Upper lobe of left lung (tissue), 6 donors: ENCODE measurements at places on chromosomes 7 and 10. TPM values are rescaled to one million over a fixed set of nuclear protein-coding genes. Genes with fewer than 3 reads are reported as not detected.
A peak's percentile ranks its signal among the peaks of the same experiment; 100 is the strongest.

- H3K4me1 ChIP-seq = peaks cover 3% of the 10 kb centered on the region
- no peaks in the 10 kb centered on the region for H3K36me3 ChIP-seq
- no peak overlapping the region for H3K27ac ChIP-seq
- no peak for DNase-seq
These were observed 26.1 kb upstream of the RSU1 start for GRCh38 chr10:16843252-16843870.

- H3K4me3 ChIP-seq = no peak overlapping the region
- no peak overlapping the region for H3K27ac ChIP-seq
- no peaks in the 10 kb centered on the region for H3K27me3 ChIP-seq
- DNase-seq = no peak
- no peaks in the 10 kb centered on the region for H3K36me3 ChIP-seq
These were observed 257.1 kb downstream of the SFMBT2 start for GRCh38 chr10:7153750-7154149.

GRCh38 chr7:68929781-68930261, 668.5 kb upstream of the AUTS2 start:
- H3K27me3 ChIP-seq = no peaks in the 10 kb centered on the region
- no peak overlapping the region for H3K27ac ChIP-seq
- DNase-seq = no peak
- no peaks in the 10 kb centered on the region for H3K4me1 ChIP-seq
- no peaks in the 10 kb centered on the region for H3K36me3 ChIP-seq

DNA sequence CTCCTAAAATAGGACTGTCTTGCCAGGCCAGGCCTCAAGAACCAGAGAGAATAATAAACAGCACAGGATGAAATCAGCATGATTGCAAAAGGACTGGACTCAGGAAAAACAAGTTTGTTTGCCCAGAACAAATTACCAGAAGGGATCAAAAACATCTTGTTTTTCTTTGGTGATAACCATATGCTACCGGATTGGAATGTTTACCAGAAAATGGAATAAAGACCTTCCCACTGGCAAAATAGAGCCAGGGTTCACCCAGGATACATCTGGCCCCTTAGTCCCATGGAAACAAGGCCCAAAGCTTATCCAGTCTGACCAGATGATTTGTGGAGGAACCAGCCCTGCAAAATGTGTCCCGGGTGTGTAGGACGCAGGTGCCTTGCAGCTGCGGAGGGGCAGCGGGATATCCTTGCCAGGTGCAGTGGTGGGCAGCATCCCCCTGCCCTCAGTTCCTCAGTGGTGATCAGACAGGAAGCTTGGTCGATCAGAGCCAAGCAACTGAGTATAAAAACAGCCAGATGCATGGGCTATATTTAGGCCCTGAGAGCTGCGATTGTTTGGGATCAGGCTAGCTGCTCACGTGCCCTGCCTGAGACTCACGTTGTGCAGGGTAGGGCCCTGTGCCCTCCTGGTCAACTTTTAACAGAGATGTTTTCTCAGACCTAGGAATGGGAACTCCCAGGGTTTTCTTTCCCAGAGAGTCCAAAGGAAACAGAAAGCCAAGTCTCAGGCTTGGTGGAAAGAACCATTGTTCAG, 4.6 kb upstream of the ZNF22 start:
- no peaks in the 10 kb centered on the region for H3K27me3 ChIP-seq
- peak overlapping the region; percentile 87 for H3K27ac ChIP-seq
- no peak overlapping the region for H3K4me3 ChIP-seq

- peak; percentile 34 for DNase-seq
- H3K27ac ChIP-seq = no peak overlapping the region
- H3K4me1 ChIP-seq = no peaks in the 10 kb centered on the region
- no peaks in the 10 kb centered on the region for H3K36me3 ChIP-seq
- H3K27me3 ChIP-seq = no peaks in the 10 kb centered on the region
- H3K4me3 ChIP-seq = no peak overlapping the region
These were observed 120.0 kb downstream of the PPP1R9A start for GRCh38 chr7:95027234-95027872.

- H3K4me1 ChIP-seq = peaks cover 15% of the 10 kb centered on the region
- H3K4me3 ChIP-seq = no peak overlapping the region
- DNase-seq = no peak
These were observed 25.1 kb downstream of the DOCK1 start for GRCh38 chr10:126930131-126930882.

NPY gene
- total RNA-seq = not detected

DNA sequence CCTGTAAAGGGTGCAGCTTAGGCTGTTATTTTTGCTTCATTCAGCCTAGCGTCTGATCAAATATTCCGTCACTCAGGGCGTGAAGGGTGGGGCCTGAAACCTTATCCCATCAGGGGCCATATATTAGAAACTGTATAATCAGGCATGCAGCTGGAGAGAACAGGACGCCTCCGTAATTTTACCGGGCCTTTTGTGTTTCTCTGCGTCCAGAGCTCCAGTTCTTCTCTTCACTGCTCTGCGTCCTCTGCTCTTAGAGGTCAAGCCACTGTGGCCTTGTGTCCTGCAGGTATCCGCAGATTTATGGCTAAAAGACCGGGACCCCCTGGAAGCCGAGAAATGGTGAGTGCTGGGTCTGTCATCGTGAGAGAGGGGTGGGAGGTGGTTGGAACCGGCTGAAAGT, at the start of gene ZNF735:
Gene ZNF735 (plus strand): TSS at position 301 of the 400 bp plus-strand sequence. CDS start 0 bp downstream, at position 301.
- no peaks in the 10 kb centered on the region for H3K4me1 ChIP-seq
- no peak for DNase-seq
- no peaks in the 10 kb centered on the region for H3K27me3 ChIP-seq
- H3K27ac ChIP-seq = no peak within 1 kb of the TSS
- H3K36me3 ChIP-seq = no peaks in the 10 kb centered on the region

NUTM2A gene
- total RNA-seq = 4.8 TPM

GRCh38 chr10:36711361-36711760, 414.0 kb upstream of the ANKRD30A start:
- no peak overlapping the region for H3K4me3 ChIP-seq
- no peaks in the 10 kb centered on the region for H3K4me1 ChIP-seq
- DNase-seq = no peak
- H3K27me3 ChIP-seq = no peaks in the 10 kb centered on the region
- no peaks in the 10 kb centered on the region for H3K36me3 ChIP-seq

- peaks cover 18% of the 10 kb centered on the region for H3K4me1 ChIP-seq
- H3K4me3 ChIP-seq = no peak overlapping the region
- no peak for DNase-seq
- no peaks in the 10 kb centered on the region for H3K36me3 ChIP-seq
These were observed 44.1 kb upstream of the ZNRF2 start for GRCh38 chr7:30240106-30240800.

GRCh38 chr10:48705401-48705938, 20.8 kb downstream of the WDFY4 start:
- no peaks in the 10 kb centered on the region for H3K27me3 ChIP-seq
- peaks cover 4% of the 10 kb centered on the region for H3K4me1 ChIP-seq
- H3K27ac ChIP-seq = no peak overlapping the region
- no peak overlapping the region for H3K4me3 ChIP-seq

- no peak overlapping the region for H3K27ac ChIP-seq
- H3K4me3 ChIP-seq = no peak overlapping the region
These were observed 93.6 kb downstream of the CLEC2L start for GRCh38 chr7:139617074-139617473.

SPDYE8 gene
- total RNA-seq = not detected
